ENCODE measurements at places on chromosomes 7 and 10.
A peak's percentile ranks its signal among the peaks of the same experiment; 100 is the strongest.

GRCh38 chr7:9575716-9576115 is 1142.3 kb downstream of the NXPH1 start:
- no peak for DNase-seq

- no peak for DNase-seq
Measured at GRCh38 chr7:7335215-7335614, 152.9 kb downstream of the C1GALT1 start.

DNA sequence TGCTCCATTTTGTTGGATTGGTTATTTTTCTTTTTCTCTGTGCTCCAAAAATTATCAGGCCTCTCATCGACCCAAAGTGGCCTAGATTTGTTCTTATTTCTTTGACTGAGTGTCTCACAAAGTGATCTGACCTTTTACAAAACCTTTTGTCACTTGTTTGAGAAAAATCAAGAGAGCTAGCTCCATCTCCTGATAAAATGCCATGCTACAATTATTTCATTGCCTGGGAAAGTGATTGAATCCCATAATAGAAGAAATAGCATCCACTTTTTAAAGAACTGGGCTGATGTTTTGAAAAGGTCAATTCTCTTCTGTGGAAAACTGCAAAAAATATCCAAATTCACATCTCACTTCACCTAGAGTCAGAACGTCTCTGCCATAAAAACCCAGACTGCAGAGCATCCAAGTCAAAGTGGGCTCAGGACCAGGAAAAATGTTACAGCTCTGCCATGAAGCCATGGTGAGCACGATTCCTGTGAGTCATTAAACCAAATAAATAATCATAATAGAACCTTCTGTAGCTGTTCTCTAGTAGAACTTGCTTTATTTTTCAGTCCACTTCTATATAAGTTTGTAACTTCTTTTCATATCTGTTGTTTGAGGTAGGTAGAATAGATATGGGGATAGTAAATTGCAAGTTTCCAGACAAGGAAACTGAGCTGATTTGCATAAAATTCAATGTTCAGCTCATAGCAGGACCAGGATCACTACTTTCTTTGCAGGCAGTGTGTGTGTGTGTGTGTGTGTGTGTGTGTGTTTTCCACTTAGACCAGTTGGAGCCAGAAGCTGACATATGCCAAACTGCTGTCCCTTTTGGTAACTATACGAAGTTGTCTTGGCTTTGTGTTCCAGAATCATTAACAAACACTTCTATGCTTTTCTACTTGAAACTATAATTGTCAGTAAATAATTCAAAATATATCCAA is 632.5 kb upstream of the ANKRD30A start:
- DNase-seq, result no peak

GRCh38 chr7:55081068-55081467 is 62.3 kb downstream of the EGFR start:
- DNase-seq, result no peak

- no peak for DNase-seq
Measured at GRCh38 chr10:28938745-28939144, 261.4 kb downstream of the BAMBI start.

DNA sequence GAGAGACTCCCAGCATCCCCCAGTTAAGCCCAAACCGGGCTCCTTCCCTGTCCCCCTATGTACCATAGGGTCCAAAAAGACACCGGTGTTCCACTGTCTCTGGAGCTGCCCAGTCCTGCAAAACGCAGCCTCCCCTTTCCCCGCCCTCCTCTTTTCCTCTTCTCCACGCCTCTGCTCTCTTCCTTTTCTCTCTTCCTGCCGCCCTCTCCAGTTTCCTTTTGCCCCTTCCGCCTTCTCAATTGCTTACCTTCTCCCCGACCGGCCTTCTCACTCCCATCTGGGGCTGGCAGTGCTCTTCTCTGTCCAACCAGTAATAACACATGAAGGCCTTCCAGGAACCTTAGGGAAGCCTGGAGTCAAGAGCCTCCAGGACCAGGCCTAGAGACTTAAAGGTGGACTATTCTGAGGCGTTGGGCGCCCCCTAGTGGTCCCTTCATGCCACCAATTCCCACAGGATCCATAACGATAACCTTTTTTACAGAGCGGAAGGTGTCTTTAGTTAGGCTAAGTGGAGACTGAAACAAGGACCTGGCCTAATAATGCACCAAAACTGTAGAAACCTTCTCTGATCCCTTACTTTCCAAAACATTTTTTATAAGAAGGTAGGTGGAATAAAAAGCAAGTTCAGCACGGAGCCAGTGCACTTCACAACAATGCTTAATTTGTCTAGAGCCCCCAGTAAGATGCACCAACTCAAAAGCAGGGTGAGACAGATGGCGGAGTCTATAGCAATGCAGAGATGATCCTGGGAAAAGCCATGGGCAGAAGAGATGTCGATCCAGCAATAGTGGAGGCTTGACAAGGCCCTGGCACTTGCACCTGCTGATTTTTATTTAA is 27.2 kb upstream of the MSRB2 start:
- DNase-seq, result peak; percentile 51

- no peak for DNase-seq
Measured at GRCh38 chr10:28593811-28594210, 60.9 kb downstream of the WAC start.

GRCh38 chr7:73681031-73681430 is 2.2 kb downstream of the DNAJC30 start:
- no peak for DNase-seq

DNA sequence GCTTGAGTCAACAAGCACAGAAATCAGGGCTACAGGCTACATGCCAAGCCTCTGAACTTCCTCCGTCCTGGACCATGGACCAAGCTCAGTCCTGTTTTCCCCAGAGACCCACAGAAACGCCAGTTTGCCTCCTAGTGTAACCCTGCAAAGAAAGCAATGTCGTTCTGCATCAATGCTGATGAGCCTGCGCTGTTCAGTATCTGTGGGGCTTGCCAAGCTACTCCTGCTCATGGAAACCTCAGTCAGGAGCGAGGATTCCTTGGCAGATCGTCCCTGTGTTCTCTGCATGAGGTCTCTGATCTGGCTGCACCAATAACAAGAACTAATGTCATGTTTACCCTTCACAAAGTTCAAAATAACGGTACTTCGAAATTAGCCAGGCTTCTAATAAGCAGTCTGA is 495.5 kb upstream of the C7orf33 start:
- DNase-seq, result no peak

GRCh38 chr7:39712751-39713150 is 89.4 kb downstream of the RALA start:
- no peak for DNase-seq

- DNase-seq, result no peak
Measured at GRCh38 chr7:2016761-2017480, 215.8 kb downstream of the MAD1L1 start.

DNA sequence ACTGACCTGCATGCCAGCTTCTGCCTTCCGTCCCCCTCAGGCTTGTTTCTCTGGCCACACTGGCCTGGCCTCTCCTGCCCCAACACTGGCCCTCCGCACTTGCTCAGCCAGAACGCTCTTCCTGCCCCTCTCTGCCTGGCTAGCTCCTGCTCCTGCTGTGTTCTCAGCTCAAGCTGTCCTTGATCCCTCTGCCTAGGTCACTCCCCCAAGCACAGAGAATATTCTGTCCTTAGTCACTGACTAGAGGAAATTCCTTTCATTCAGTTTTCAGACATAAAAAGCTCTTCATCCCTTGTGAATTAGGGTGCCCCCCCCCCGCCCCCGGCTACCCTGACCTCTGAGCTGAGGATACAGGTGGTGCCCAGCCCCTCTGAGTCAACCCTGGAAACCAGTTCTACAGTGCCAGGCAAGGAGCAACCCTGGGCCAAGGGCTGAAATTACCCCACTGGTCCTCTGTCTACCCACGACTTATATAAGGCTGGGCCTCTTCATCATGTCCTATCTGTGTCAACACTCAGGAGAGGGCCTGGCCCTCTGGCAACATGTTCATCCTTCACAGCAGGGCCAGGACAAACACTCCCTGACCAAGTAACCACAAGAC is 6.6 kb upstream of the SGPL1 start:
- no peak for DNase-seq

- no peak for DNase-seq
Measured at GRCh38 chr10:30662814-30663213, 33.3 kb upstream of the LYZL2 start.

DNA sequence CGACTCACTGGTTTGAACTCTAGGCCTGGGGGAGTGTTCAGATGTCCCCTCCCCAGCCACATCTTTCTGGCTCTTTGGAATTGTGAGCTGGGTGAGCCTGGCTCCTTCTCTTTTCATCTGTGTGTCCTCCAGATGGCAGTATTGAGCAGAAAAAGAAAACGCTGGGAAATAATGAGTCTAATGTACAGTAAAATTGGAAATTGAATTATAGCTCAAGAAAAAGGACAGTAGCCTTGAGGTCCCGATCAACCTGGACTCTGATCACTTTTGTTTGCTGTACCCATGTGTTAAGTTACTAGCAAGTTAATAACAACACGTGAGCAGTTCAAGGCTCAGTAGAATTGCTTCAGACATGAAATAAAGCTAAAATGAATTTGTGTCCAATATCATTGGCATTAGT is 77.9 kb downstream of the SNX10 start:
- no peak for DNase-seq

GRCh38 chr10:77420947-77421523 is 216.6 kb downstream of the KCNMA1 start:
- no peak for DNase-seq

- no peak for DNase-seq
Measured at GRCh38 chr10:86193841-86194240, 172.8 kb downstream of the GRID1 start.

- no peak for DNase-seq
Measured at GRCh38 chr10:72616716-72617115, 9.2 kb downstream of the MICU1 start.

All from AG04450 (cell line).